Fibroblast of skin of right biceps (primary cell): ENCODE measurements at places on chromosomes 6 and 20.

- no peak for DNase-seq
These were observed 32.9 kb upstream of the TENT5A start for GRCh38 chr6:81785377-81785776.

DNA sequence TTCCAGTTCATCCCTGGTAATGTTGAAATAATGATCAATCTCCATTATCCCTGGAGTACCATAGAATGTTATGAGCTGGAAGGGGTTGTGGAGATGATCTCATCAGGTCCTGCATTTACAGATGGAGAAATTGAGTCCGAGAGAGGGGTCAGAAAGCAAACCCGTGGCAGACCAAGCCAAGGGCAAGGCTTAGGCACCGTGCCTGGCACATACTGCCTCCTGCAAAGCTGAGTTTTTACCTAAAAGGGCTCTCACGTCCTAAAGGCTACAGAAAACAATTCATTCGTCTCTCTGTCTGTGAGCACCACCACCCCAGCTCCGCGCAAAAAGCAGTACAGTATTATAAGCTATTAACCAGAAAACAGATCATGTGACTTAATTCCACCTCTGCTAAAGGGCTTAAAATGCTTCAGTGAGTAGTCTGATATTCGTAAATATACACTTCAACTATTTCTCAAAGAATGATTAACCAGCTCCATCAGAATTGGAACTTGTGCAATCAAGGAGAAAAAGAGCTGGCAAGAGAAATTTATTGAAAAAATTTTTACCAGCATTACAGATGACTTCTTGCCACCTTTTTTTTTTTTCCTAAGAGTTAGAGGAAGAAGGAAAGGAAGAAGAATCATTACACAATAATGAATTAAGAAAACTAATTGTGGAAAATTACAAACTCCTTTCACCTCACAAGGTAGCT, 3.4 kb upstream of the PARD6B start:
- no peak for DNase-seq

GRCh38 chr20:10565922-10566897, 107.6 kb downstream of the JAG1 start:
- DNase-seq, result no peak

DNA sequence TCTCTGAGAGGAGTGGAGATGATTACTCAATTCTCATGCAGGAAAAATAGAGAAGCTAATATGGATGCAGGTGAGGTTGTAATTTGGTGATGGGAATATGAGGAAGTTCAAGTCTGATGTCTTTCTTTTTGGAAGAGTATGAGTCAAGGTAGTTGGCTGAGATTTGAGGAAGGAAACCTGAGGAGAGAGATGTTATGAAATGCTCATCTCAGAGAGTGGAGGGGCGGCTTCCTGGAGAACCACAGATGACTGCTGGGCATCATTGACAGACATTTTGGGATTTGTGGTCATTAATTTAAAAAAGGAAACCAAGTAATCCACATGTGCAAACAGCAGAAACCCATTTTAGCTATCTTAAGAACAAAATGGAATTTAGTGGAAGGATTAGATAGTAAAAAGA, 72.5 kb upstream of the UST start:
- no peak for DNase-seq

- peak; percentile 98 for DNase-seq
These were observed 357.9 kb upstream of the AGPAT4 start for GRCh38 chr6:161631676-161632194.

- DNase-seq, result no peak
These were observed 100.2 kb upstream of the HMGN3 start for GRCh38 chr6:79334674-79335073.

GRCh38 chr6:43838276-43839036, 68.4 kb downstream of the VEGFA start:
- DNase-seq, result peak; percentile 71

DNA sequence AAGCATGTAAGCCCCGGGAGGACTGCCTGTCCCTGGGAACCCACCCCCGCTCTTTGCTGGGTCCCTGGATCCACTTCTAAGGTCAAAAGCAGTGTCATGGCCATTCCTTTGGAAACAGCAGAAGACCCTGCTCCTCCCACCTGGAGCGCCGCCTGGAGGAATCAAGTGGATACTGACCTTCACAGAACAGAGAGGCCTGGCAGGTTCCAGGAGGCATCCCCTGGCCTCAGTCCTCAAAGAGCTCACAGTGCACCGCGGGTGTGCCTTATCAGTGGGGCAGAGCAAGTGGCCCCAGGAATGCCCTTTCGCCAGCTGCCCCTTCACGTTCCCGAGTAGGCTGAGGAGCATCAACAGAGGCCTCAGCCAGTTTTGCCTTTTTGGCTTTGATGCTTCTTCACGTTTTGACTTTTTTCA, 11.1 kb upstream of the SLC4A11 start:
- DNase-seq, result peak; percentile 17

DNA sequence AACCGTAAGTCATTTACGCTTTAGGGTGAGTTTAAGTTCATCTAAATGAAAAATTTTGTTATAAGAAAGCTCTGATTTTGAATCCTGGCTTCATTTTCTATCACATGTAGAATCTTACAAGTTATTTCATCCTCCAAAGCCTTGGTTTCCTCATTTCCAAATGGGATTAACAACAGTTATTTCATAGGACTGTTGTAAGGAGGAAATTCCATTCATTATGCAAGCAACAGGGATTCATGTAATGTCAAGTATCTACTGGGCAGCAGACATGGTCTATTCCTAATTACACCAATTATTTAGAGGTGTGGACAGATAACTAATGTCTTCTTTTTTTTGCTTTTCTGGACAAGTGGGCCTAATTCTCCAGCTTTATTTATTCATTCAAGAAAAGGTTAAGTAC, 154.0 kb downstream of the PDSS2 start:
- peak; percentile 28 for DNase-seq

- no peak for DNase-seq
These were observed 14.0 kb downstream of the GATA5 start for GRCh38 chr20:62461834-62462233.

- no peak for DNase-seq
These were observed 710.4 kb downstream of the EPHA7 start for GRCh38 chr6:92708945-92709344.

DNA sequence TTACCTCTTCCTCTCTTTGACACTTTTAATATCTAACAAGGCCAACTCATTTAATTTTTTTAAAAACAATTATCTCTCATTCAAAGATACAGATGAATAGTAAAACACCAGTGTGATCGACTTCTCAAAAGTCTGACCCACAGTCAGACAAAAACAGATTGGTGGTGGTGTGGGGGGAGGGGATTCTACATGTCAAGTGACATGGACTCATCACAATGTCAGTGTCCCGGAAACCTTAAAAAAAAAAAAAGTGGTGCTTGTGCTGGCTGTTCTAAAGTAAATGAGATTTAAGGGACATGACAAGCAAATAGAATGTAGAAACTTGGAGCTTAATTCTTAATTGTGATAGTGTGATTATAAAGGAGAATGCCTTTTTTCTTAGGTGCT, 16.3 kb upstream of the RFPL4B start:
- DNase-seq, result no peak

DNA sequence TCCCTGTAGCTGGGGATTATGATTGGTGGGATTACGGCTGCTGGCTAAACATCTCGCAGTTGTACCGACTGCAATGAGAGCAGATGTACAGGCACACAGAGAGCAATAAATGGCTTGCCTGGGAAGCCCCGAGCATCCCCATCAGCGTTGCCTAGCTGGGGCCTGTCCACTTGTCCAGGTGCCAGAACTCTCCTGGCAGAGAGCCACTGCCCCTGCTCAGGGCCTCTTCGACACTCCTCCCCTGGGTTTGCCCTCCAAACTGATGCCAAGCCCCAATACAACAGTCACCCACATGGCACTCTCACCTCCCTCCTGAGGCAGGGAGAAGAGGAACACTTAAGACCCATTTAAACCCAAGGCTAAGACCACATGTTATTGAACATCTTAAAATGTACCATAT, 715.1 kb downstream of the PTPRT start:
- no peak for DNase-seq

DNA sequence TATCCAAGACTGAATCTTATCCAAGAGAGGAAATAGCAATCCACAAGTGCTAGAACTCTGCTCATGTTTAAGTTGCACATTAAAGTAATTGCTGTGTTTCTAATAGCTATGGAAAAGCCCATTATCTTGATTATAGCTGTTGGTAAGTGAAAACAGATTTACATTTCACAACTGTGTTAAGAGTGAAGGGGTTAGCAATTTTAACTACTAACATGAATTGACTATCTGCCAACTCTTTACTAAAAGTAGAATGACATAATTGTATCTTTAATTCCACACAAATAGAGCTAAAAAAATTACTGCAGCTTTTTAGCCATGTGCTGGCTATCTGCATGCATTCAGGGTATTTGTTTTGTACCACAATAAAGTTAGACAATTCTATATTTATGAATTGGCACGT, 277.9 kb upstream of the IRAK1BP1 start:
- DNase-seq, result peak; percentile 48

GRCh38 chr20:49560646-49561045, 7.3 kb downstream of the PTGIS start:
- no peak for DNase-seq

DNA sequence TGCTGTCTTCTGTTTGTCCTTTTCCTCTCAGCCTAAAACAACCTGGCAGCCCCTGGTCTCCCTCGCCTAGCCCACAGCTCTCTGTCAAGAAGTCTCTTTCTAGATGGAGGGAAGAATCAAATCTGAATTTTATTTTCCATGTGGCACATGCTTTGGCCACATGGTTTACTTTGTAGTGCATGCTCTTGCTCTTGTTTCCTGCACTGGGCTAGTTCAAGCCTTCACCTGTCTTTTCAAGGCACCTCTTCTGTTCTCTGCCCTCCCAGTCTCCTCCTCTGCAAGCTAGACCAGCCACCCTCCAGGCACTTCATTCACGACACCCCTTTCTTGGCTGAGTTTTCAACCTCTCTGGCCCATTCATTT, 7.6 kb downstream of the PPP1R14C start:
- no peak for DNase-seq
